ENCODE measurements at places on chromosomes 16 and 17. TPM values are rescaled to one million over a fixed set of nuclear protein-coding genes. Genes with fewer than 3 reads are reported as not detected.

The HCRT gene
- total RNA-seq: not detected

The CNGB1 gene
- total RNA-seq: 0.65 TPM

The TNFRSF13B gene
- total RNA-seq: not detected

The FBXO31 gene
- 17.6 TPM for total RNA-seq

The TMEM235 gene
- not detected for total RNA-seq

The TBC1D3I gene
- not detected for total RNA-seq

The NPIPA5 gene
- total RNA-seq: not detected

The CRHR1 gene
- not detected for total RNA-seq

The CIBAR2 gene
- total RNA-seq: not detected

The JPH3 gene
- not detected for total RNA-seq

The RHBDL1 gene
- total RNA-seq: 4.2 TPM

The ELP5 gene
- total RNA-seq: 38.4 TPM

The NDUFAF8 gene
- 71.7 TPM for total RNA-seq

The ALOX12 gene
- total RNA-seq: 3.1 TPM

The FBXL16 gene
- 1.8 TPM for total RNA-seq

The PYDC1 gene
- not detected for total RNA-seq

The SOST gene
- total RNA-seq: not detected

The PYY gene
- not detected for total RNA-seq

The CCL1 gene
- total RNA-seq: not detected

The CLEC10A gene
- total RNA-seq: not detected

The TSR1 gene
- total RNA-seq: 62.2 TPM

The B3GNT9 gene
- 11.4 TPM for total RNA-seq

The CES1 gene
- not detected for total RNA-seq

The ACAP1 gene
- 0.78 TPM for total RNA-seq

The CTRB2 gene
- not detected for total RNA-seq

The PLXDC1 gene
- total RNA-seq: not detected

The MYH1 gene
- not detected for total RNA-seq

The MPDU1 gene
- 153 TPM for total RNA-seq

The MYADML2 gene
- not detected for total RNA-seq

The BCKDK gene
- 60.4 TPM for total RNA-seq

The SLC47A1 gene
- 2.9 TPM for total RNA-seq

The ITGAD gene
- total RNA-seq: not detected

The BAIAP2 gene
- total RNA-seq: 112 TPM

The ENKD1 gene
- total RNA-seq: 14.0 TPM

The FOXO3B gene
- 5.9 TPM for total RNA-seq

The EXOC3L1 gene
- 0.99 TPM for total RNA-seq

The PRKAR1A gene
- total RNA-seq: 199 TPM

The CD300LB gene
- total RNA-seq: not detected

The C1QL1 gene
- 0.71 TPM for total RNA-seq

The FTO gene
- total RNA-seq: 61.7 TPM

The HAP1 gene
- 7.3 TPM for total RNA-seq

The KRT20 gene
- not detected for total RNA-seq

Measured in airway epithelial cell (primary cell).